Fibroblast of skin of right biceps (primary cell): ENCODE measurements at places on chromosomes 7 and 10.

DNA sequence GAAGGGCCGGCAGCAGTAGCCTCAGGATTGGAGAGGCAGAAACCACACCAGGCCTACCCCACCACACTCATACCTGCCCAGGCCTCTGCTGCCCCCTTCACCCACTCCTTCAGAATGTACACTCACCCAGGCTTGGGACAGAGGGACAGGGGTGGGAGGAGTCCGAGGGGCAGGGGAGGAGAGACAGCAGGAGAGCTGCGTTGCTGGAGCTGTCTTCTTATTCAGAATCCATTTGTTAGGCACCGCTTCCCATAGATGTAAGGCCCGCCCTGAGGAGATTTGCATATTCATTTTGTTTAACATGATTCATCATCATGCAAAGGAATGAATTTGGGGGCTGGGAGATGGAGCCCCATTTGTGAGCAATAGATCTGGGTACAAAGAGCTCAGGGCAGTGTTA lies 156.7 kb downstream of the CDH23 start:
- DNase-seq, result no peak

GRCh38 chr7:80183351-80183750 lies 48.7 kb downstream of the GNAI1 start:
- no peak for DNase-seq

DNA sequence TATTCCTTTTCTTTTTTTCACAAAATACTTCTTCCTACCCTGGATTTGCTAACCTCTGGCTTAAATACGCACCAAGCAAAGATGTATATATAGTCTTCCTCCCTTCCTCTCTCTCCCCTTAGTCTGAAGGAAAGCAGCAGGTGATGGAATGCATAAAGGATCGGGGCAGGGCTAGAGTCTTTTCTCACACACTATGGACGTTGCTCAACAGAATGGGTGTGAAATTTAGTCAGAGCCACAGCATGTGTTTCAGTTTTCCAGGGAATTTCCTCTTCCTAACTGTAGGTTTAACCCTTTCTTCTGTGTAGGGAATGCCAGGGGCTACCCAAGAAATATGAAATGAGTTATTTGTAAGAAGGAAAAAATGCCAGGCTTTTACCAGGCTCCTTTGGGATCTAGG lies 71.4 kb upstream of the NFKB2 start:
- DNase-seq, result peak; percentile 42

DNA sequence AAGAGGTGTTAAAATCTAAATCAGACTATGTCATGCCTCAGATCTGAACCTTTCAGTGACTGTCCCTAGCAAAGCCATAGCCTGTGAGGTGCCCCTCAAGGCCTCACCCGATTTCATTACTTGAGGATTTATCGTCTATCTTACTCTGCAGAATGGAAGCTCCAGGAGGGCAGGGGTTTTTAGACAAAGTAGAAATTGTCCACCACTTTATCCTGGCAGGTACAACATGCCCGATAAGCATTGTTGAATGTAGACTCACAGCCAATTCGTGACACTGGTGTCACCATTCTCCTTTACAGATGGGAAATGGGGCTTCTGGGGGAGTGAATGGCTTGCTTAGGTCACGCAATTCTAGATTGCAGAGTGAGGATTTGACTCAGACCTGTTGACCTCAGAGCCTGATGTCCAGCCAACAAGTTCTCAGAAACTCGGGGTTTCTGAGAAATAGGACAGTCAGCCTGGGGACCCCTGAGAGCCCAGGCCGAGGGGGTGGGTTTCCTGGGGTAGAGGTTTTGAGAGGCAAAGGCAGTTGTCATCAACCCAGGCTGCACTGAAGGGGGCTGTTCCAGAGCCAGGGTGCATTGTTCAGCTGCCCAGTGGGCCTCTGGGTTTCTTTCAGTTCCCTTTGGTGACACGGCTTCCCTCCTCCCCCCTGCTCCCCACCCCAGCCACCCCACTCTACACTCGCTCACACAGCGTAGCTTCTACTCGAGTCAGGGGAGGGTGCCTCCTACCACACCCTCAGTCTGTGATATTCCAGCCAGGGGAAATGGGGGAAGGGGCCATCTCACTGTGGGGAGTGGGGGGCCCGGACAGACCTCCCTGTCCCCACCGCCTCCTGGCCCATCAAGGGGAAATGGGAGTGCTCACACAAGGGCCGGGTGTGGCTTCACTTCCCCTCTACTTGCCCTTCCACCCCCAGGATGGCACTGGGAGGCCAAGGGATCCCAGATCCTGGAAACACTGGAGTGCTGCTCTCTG lies 3.1 kb upstream of the IRF5 start:
- DNase-seq, result no peak

GRCh38 chr10:120459185-120459584 lies 2.2 kb downstream of the PLPP4 start:
- no peak for DNase-seq

- DNase-seq, result no peak
Observed at GRCh38 chr10:131889755-131890154, 11.1 kb upstream of the PPP2R2D start.

GRCh38 chr10:86313621-86314041 lies 53.0 kb downstream of the GRID1 start:
- DNase-seq, result no peak

DNA sequence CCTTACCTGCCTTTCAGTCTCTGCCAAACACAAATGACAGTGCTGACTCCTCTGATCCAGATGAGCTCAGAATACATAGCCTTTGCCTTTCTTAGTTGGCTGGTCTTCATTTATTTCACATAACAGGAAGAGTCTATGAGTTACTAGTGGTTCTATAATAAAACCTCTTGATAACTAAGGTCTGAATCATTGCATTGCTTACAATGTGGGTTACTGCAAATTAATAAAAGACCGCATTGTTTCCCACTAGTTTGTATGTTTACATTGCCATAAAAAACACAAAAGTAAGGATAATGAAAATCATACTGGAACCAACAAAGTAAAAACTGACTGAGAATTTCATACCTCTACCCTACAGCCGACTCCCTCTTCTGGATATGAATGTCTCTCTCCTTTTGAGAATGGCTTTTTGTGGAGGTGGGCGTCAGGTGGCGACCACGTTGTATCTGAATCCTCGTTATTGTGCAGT lies 62.0 kb upstream of the AKR1E2 start:
- DNase-seq, result peak; percentile 87

- no peak for DNase-seq
Observed at GRCh38 chr7:155509359-155509724, 37.0 kb downstream of the CNPY1 start.

GRCh38 chr7:128168667-128169210 lies 72.3 kb upstream of the LEP start:
- peak; percentile 20 for DNase-seq

DNA sequence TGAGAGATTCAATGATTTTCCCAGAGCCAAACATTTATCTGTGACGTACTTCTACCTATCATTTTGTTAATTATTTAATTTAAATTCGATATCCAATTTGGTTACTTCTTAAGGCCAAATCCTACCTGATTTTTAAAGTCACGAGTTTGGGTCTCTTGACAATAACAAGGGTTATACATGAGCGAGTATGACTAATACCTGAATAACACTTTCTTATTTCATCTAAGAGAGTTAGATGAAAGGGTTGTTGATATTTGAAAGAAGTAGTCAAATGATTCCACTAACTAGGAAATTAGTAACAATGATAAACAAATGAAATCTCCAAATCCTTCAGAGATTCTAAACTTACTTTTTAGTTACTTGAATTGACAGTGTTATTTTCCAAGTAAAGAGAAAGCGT lies 1086.9 kb downstream of the XPNPEP1 start:
- no peak for DNase-seq

DNA sequence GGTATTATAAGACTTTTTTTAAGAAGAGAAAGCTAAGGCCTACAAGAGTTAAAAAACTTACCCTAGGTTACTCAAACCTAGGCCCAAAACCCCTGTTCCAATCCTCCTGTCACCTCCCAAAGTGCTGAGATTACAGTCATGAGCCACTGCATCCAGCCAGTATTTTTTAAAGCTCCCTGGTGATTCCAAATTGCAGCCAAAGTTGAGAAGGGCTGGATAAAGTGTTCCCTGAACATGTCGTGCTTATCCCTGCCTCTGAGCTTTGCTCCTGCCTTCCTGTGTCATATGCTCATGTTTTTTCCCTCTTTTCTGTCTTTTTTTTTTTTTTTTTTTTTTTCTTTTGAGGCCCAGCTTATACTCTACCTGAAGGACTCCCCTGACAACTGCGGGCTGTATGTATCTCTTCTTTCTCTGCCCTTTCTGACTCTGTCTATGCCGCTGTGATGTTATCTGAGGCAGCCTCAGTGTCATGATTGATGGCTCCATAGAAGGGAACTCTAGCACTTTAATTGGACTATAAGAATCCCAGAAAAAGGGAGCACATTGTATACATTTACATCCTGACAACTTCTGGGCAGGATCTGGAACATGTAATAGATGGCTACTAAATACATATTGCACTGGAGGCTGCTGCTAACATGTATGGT lies 8.0 kb downstream of the AKR1B10 start:
- no peak for DNase-seq

- DNase-seq, result no peak
Observed at GRCh38 chr7:33278095-33278494, 148.7 kb downstream of the BBS9 start.
